B cell (primary cell): ENCODE measurements at places on chromosomes 3 and 15.

DNA sequence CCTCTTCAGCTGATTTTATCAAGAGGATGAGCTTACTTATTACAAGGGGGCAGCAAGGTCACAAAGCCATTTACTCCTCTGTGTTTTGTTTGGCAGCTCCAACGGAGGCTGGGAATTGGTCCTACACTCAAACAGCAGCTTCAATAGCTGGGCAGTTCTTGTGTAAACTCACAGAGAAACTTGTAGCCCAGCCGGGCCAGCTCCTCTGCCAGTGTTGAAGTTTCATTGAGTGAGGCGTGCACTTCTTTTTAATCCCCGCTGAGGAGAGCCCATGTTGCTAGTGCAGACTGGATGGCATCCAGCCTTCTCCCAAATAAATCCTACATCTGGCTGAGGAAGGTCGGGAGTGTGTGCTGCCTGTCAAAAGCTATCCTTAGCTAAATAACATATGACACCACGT is 59.5 kb downstream of the BFSP2 start:
- DNase-seq: no peak

GRCh38 chr15:99708563-99708962 is 24.7 kb downstream of the LYSMD4 start:
- no peak for DNase-seq

DNA sequence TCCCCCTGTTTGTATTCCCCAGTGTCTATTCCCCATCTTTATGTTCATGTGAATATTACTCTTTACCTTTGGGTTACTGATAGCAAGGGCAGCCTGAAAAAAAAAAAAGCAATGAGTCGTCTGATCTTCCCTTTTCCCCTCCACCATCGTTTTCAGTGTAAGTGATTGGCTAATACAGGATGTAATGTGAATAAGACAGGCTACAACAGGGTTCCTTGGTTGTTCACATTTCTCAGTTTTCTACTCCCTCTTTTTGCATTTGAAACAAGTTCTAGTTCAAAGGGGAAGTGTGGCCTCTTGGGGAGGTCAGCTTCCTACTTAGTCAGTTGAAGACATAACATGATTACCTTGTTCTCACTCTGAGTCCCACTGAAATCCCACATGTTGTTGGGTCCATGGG is 278.0 kb upstream of the TRIM42 start:
- DNase-seq: no peak

GRCh38 chr15:26295336-26296085 is 432.4 kb upstream of the ATP10A start:
- DNase-seq: no peak

DNA sequence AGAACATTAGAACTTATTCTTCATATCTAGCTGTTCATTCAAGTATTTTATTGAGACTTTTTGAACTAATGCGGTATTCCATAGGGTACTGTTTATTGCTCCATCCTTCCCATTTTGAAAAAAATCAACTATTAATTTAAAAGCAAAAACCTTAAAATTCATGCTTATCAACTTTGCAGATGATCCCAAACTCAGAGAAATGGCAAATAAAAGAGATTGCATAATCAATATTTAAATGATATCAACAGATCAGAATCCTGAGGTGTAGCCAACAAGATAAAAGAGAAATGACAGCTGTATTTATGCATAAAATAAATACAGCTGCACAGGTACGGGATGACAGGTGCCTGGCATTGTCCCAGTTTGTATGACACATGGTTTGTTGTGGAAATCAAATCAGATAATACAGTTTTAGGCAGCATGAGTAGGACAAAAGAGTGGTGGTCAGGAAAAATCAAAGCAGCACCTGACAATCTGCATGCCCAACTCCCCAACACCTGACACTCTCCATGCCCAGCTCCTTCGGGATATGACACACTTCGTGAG is 42.4 kb upstream of the CMTM8 start:
- DNase-seq: no peak

DNA sequence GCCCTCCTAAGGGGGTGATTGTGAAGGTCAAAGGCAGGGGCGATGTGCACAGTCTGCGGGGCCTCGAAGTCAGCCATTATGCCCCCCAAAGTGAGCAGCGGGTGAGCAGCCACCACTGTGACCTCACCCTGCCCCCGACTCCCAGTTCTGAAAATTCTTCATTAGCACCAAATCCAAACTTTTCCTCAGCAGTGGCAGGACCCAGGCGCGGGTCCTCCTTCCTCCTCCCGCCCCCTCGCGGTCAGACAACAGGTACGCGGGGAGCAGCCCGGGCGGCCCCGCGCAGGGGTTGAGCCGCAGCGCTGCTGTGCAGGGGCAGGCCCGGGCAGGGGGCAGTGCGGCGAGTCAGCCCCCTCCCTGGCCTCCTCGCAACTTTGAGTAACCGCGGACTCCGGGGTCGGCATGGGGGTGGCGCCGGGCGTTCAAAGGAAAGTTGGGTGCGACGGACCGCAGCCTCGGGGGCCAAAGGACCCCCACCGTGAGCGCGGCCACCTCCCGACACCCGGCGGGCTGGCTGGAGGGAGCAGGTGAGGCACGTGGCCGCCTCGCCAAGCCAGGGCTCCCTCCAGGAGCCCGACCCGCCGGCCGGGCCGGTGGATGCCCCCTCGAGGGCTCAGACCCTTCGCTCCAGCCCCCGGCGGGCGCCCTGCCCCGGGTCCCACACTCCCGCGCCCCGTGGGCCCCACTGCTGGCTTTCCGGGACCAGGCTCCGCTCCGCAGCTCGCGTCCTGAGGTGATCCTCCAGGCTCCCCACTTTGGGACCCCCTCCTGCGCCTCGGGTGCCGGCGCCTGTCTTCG is 49.4 kb upstream of the CCDC174 start:
- DNase-seq: no peak

GRCh38 chr3:122536632-122537001 is 21.9 kb upstream of the KPNA1 start:
- DNase-seq: no peak

GRCh38 chr15:88241060-88241459 is 15.5 kb downstream of the NTRK3 start:
- DNase-seq: no peak

DNA sequence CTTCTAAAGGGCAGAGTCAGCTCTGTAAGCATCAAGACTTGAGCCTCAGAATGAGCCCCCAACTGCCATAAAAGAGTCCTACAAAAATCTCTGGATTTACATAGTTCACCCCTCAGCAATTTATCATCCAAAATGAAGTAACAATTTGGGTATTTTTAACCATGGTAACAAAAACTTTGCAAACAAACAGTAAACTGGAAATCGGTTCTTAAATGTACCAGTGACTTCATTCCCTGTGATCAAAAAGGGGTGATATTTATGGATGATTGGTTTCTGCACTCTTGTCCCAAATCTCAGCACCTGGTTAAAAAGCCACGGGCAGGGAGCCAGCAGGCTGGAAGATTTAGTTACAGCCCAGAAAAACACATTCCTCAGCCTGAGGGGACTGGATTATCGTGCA is 73.6 kb downstream of the TFG start:
- no peak for DNase-seq
